ENCODE measurements at places on chromosomes 7 and 10.

- no peak for DNase-seq
Observed at GRCh38 chr7:41578700-41579099, 124.2 kb downstream of the INHBA start.

DNA sequence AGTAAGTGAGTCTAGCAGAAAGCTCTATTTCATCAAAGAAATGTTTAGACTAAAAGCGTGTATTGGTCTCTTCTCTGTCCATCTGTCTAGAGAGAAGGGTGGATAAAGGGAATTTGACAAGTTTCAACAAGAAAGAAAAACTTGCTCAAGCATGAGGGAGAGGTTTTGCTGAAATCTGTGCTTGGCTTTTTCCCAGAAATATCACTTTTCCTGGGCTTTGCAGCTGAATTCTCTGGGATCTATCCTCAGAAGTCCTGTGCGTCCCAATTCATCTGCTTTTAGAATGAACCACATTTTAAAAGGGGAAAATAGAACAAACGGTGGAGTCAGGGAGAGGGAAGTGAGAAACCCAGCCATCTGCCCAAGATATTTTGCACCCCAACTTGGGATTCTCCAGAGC is 59.6 kb upstream of the CELF2 start:
- no peak for DNase-seq

DNA sequence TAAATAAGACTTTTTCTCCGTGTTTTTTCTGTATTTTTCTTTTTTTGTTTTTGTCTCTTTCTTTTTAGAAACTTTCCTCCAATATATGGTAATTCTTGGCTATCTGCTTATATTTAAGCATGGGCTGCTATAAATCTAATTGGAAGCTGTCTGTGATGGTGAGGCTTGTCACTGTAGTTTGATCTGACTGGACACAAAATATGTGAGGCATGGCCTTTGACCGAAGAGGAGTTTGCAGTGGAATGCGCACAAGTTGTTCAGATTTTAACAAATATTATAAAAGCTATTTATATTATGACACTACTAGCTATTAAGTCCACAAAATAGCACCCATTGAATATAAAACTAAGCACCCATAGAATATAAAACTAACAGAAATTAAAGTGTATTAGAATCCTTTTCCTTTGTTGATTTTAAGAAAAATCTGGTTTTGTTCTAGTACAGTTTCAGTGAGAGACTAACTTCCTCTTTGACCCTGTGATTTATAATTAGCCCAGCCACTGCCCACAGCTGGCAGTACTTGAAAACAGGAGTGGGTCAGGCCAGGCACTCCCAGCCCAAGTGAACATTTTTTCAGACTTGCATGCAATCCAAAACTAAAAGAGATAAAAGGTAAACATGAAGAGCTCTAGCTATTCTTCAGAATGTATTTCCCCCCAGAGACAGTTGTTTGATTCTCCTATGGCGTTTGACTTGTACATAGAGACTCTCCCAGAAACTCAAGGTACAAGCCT is 69.9 kb upstream of the FGL2 start:
- no peak for DNase-seq

- no peak for DNase-seq
Observed at GRCh38 chr10:103232131-103232673, 13.5 kb upstream of the RPEL1 start.

DNA sequence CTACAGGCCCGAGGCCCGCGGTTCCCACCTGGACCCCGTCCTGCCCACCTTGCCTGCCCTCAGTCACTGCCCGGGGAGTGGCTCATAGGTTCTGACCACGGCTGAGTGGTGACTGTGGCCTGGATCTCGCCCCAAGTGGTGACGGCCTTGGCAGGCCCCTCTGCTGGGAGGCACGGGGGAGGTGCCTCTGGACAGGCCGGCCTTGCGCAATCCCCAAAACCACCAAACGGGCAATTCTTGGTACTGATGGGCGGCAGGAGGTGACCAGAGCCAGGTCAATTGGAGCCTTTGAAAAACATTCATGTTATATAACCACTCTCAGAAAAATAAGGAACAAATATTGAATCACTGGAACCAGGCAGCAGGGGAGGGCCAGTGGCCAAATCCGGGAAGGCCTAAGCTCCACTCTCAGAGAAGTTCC is 83.4 kb downstream of the PRKAG2 start:
- DNase-seq = no peak

GRCh38 chr10:78901694-78902093 is 167.1 kb upstream of the ZMIZ1 start:
- DNase-seq = no peak

DNA sequence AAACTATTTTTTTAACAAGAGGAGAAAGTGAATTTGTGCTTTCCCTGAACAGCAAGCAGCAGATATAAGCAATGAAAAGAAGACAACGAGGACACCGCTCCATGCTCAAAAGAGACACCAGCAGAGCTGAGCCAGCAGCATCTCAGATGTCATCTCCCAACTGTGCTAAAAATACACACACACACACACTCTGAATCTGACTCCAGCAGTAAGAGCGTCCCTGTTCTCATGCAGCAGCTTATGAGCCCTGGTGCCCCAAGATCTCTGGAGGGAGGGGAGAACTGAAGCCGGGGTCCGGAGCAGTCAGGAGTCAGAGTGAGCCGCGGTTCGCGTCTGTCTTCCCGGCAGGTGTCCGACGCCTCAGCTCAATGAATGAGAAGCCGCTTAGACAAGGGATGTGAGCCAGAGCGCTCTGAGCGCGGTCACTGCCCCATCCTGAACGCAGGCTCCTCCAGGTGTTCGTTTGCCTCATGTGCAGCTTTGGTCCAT is 49.2 kb downstream of the SVIL start:
- peak; percentile 1 for DNase-seq

GRCh38 chr10:101558671-101559595 is 29.1 kb downstream of the POLL start:
- DNase-seq = no peak

DNA sequence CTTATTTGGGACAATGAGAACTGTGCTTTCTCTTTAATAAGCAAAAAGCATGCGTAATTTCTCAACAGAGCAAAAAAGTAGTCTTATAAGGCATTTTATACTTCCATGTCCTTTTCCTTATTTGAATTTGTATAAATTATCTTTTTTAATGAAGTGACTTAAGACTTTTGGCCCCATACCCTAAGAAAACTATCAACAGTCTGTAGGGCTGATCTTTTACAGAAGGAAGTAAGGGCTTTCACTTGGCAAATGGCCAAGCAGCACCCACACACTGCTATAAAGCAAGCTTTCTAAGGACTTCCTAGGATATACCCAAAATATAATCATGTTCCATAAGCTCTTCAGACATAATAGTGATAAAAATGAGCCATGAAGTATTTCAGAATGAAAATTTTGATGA is 3.4 kb downstream of the CRPPA start:
- no peak for DNase-seq

GRCh38 chr10:128007971-128008370 is 101.1 kb downstream of the PTPRE start:
- no peak for DNase-seq

DNA sequence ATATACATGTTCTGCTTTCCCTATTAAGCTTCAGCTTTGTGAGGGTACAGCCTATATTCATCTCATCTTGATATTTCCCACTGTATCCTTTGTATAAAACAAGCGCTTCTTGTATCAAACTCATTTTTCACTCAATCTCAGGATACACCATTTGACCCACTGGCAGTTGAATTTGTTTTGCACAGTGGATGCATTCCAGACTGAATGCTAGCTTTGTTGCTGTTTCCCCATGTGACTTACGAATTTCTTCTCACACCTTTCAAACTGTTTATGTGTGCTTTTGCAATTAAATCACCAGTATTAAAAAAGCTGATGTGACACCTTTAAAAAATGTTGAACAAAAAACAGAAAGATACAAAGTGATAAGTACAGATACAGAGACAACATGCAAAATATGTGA is 180.9 kb downstream of the ZNF438 start:
- no peak for DNase-seq

DNA sequence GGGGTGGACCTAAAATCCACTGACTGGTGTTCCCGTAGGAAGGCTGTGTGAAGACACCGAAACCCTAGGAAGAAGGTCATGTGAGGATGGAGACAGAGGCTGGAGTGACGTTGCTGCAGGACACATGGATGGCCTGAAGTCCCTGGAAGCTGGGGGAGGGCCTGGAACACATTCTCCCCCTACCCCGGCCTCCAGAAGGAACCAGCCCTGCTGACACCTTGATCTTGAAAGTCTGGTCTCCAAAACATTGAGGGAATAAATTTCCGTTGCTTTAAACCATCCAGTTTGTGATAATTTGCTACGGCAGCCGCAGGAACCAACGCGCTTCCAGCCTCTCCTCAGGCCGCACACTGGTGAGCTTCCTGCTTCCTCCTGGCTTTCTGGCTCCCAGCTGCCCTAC is 288.2 kb downstream of the GLRX3 start:
- DNase-seq = no peak

GRCh38 chr7:4299431-4299830 is 382.7 kb upstream of the FOXK1 start:
- DNase-seq = no peak

- DNase-seq = no peak
Observed at GRCh38 chr10:52258799-52259425, 55.2 kb upstream of the DKK1 start.

DNA sequence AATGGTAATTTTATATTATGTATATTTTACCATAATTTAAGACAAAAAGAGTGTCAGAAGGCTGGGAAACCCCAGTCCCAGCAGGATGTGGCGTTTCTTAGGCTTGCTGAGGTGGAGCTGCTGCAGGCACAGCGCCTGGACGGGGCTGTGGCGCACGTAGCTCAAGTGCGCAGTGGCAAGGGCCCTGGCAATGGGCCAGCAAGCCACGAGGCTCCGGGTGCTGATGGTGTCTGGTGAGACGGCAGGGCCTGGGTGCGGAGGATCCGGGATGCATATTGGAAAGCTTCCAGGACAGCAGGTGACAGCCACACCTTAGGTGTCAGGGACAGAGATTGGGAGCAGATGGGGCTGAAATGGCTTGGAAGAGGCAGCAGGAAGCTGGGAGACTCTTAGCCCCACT is 37.2 kb downstream of the CLEC2L start:
- DNase-seq = peak; percentile 97

- no peak for DNase-seq
Observed at GRCh38 chr10:28202941-28203352, 99.9 kb downstream of the MPP7 start.

- DNase-seq = no peak
Observed at GRCh38 chr7:153452661-153453060, 599.5 kb upstream of the DPP6 start.

DNA sequence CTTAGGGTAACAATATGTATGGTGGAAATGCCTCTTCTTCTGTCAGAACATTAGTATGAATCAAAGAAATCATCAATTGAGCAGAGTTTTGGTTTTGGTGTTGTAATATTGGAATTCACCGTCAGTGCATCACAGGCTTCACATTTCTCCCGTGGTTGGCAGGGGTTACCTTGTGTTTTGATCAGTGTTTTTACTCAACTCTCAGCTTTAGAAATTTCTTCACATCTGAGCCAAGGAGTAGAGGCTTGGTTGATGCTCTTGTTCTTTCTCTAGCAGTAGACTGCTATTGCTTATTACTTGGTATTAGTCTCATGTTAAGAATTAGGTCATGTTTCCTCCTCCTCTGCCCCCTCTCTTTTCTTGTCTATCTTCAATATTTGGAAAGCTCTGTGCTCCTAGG is 188.8 kb upstream of the SMIM30 start:
- DNase-seq = no peak

- peak; percentile 19 for DNase-seq
Observed at GRCh38 chr7:151410405-151411390, 860 bp upstream of the WDR86 start.

DNA sequence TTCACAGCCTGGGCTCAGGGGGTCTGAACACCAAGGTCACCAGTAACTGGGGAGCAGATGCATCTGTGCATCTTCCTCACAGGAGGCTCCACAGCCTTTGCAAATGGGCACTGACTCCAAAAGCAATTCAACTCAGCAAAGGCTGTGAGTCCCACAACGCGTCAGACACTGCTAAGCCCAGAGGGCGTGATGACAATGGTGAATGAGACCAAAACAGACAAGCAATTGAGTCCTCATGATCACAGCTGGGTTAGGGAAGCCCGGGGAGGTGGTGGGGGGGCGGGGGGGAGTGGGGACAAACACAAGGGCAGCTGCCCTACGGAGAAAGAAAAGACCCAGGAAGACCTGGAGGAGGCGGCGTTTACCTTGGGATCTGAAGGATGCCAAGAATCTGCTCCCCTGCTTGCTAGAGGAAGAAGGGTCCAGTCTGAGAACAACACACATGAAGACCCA is 61.6 kb upstream of the RNF32 start:
- DNase-seq = no peak

DNA sequence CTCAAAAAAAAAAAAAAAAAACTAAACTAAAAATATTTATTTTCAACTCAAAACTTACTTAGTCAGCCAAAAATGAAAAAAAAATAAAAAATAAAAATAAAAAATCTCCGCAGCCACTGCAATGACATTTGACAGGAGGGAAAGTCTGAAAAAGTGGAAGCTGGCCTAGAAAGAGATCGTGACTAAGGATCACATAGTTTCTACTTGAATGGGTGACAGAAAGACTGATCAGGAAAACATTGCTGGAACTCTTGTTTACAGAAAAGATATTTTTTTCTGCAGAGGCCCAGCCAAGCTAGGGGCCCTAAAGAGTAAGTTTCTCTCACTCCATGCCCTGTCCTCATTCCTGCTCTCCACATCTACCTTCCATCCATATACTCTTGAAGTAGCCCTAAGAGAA is 92.8 kb upstream of the KCND2 start:
- no peak for DNase-seq

DNA sequence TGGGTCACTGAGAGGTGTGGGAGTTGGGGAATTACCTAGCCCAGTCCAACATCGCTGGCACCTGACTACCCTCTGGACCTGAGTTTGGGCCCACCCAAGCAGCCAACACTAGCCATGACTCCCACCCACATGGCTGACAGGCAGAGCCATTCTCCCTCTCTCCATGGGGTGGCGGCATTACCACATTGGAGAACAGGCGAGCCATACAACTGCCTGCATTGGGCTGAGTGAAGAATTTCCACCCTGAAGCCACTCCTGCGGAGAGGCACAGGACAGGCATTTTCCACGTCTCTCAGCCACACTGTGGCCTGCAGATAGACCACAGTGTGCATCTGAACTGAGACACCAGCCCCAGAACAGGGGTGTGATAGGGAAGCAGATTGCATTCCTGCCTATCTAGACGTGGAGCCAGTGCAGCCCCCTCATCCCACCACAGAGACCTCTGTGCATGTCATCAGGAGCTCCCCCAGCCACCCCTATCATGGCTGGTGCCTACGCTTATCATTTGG is 58.2 kb upstream of the ANTXRL start:
- peak; percentile 34 for DNase-seq

DNA sequence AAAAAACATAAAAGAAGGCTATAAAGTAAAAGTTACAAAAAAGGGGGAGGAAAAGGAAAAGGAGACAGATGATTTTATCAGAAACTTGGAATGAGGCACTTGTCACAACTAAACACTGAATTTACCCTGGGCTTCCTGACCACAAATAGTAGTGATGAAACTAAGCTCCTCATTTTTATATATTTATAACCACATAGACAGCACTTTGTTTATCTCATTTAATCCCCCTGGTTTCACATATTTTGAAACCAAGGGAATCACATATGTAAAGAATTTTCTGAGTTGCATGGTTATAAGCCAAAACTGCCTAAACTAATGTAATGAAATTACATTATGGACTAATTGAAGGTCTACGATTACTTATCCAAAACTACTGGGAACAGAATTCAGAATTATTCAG is 39.6 kb upstream of the MET start:
- no peak for DNase-seq

- no peak for DNase-seq
Observed at GRCh38 chr7:25638590-25639244, 410.4 kb upstream of the NPVF start.

- no peak for DNase-seq
Observed at GRCh38 chr7:33677556-33677955, 227.8 kb upstream of the BMPER start.

Data from NCI-H1105 treated with DMSO at 0.1 percent for 48 hours (cell line).